Muscle of leg (tissue), 16 donors: ENCODE measurements at places on chromosomes 12 and 14. TPM values are rescaled to one million over a fixed set of nuclear protein-coding genes. Genes with fewer than 3 reads are reported as not detected.

- H3K27me3 ChIP-seq = no peaks in the 10 kb centered on the region
- H3K4me1 ChIP-seq = no peaks in the 10 kb centered on the region
- no peaks in the 10 kb centered on the region for H3K36me3 ChIP-seq
- H3K27ac ChIP-seq = no peak overlapping the region
Observed at GRCh38 chr12:128914908-128915563, 61.8 kb downstream of the GLT1D1 start.

- no peak overlapping the region for H3K27ac ChIP-seq
- no peaks in the 10 kb centered on the region for H3K4me1 ChIP-seq
- DNase-seq = no peak
- H3K4me3 ChIP-seq = no peak overlapping the region
Observed at GRCh38 chr12:50458606-50459005, 46.2 kb upstream of the DIP2B start.

- peaks cover 3% of the 10 kb centered on the region for H3K4me1 ChIP-seq
- no peaks in the 10 kb centered on the region for H3K36me3 ChIP-seq
- H3K27ac ChIP-seq = no peak overlapping the region
- H3K4me3 ChIP-seq = no peak overlapping the region
- H3K27me3 ChIP-seq = no peaks in the 10 kb centered on the region
Observed at GRCh38 chr12:92439420-92439805, 263.4 kb upstream of the PLEKHG7 start.

DNA sequence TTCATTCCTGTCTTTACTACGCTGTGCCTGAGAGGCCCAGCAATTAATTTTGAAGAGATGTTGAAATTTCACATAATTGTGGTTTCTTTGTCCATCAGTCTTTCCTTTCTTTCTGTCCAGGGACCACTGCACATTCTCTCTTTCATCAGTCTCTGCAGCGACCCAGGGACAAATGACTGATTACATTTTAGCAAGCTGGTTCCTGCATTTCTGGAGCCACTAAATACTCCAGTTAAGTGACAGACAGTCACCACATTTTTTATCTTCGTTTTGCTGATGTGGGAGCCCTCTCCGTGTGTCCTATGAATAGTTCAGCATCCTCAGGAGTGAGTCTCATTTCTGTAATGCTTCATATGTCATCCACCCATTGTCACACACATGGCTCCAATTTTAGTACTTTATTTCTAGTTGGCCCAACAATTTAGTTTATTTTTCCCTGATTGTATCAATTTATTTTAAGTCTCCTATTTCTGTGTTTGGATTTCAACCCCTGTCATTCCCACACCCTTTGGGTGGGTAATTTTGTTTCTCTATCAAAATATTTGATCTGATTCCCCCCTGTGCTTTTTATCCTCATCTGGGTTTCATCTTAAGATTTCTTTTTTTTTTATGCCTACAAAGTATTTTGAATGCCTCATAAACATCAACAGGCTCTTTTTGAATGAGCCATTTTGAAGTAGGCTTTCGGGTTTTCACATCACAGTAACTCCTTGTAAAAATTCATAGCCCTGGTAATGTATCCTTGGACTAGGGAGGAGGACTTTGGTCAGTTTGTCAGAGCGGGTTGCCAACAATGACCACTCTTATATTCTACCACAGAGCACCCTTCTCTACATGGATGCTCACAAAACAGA, 1196.5 kb downstream of the GALC start:
- H3K27me3 ChIP-seq = no peaks in the 10 kb centered on the region
- no peak overlapping the region for H3K27ac ChIP-seq
- no peaks in the 10 kb centered on the region for H3K4me1 ChIP-seq
- no peak overlapping the region for H3K4me3 ChIP-seq
- no peak for DNase-seq

GRCh38 chr14:74685056-74685455, 27.8 kb downstream of the AREL1 start:
- no peak for DNase-seq
- H3K4me3 ChIP-seq = no peak overlapping the region
- H3K4me1 ChIP-seq = no peaks in the 10 kb centered on the region
- peaks cover 42% of the 10 kb centered on the region for H3K36me3 ChIP-seq
- H3K27me3 ChIP-seq = no peaks in the 10 kb centered on the region

DNA sequence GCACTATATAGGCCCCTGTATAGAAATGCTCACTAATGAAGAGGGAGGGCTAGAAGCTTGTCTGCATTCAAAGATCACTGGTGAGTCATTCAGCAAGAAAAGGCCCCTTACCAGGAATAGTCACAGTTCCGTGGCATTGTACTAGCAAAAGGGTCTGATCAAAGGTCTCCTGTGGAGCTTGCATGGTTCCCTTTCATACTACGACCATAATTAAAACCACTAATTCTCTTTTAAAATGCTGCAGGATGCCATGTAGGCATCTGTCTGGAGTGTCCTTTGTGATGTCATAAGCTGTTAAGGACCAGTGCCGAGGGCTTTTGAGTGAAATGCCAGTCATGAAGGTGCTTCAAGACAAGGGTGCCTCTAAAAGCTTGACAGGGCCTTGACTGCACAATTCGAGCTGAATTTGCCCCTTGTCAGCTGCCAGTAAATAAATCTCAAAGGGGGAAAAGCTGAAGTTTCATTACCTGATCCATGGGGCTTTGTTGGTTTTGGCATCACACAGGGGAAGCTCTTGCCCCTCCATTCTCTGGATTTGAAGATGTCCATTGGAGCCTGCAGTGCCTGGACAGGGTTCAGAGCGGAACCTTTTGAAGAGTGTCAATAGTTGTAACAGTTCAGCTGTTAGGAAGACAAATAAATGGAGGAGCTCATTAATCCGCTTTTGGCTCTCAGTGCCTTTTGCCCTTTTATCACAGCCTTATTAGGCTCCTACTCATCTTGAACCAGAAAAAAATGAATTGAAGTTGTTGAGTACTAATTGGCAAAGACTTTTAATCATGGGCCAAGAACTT, 69.1 kb downstream of the TMEM260 start:
- H3K27me3 ChIP-seq = no peaks in the 10 kb centered on the region
- DNase-seq = no peak
- no peak overlapping the region for H3K27ac ChIP-seq

GRCh38 chr12:29427964-29428363, 47.0 kb upstream of the ERGIC2 start:
- peaks cover 4% of the 10 kb centered on the region for H3K4me1 ChIP-seq
- DNase-seq = no peak
- H3K36me3 ChIP-seq = no peaks in the 10 kb centered on the region
- no peak overlapping the region for H3K27ac ChIP-seq
- H3K27me3 ChIP-seq = no peaks in the 10 kb centered on the region

- no peaks in the 10 kb centered on the region for H3K27me3 ChIP-seq
- H3K4me1 ChIP-seq = no peaks in the 10 kb centered on the region
- no peaks in the 10 kb centered on the region for H3K36me3 ChIP-seq
- H3K4me3 ChIP-seq = no peak overlapping the region
- no peak for DNase-seq
Observed at GRCh38 chr12:24226745-24227350, 277.4 kb upstream of the SOX5 start.

- peak; percentile 84 for DNase-seq
- H3K4me1 ChIP-seq = peaks cover 55% of the 10 kb centered on the region
- no peaks in the 10 kb centered on the region for H3K36me3 ChIP-seq
- peak overlapping the region; percentile 29 for H3K27ac ChIP-seq
- no peaks in the 10 kb centered on the region for H3K27me3 ChIP-seq
Observed at GRCh38 chr14:76882651-76883050, 56.4 kb downstream of the LRRC74A start.

- no peaks in the 10 kb centered on the region for H3K27me3 ChIP-seq
- peaks cover 3% of the 10 kb centered on the region for H3K36me3 ChIP-seq
- H3K4me1 ChIP-seq = peaks cover 87% of the 10 kb centered on the region
- DNase-seq = no peak
- peak overlapping the region; percentile 98 for H3K27ac ChIP-seq
- H3K4me3 ChIP-seq = peak overlapping the region; percentile 76
Observed at GRCh38 chr14:73757876-73758391, 43.8 kb upstream of the PNMA1 start.

GRCh38 chr14:99382071-99382470, 98.6 kb downstream of the SETD3 start:
- H3K4me3 ChIP-seq = no peak overlapping the region
- H3K4me1 ChIP-seq = no peaks in the 10 kb centered on the region
- peaks cover 21% of the 10 kb centered on the region for H3K27me3 ChIP-seq
- no peak overlapping the region for H3K27ac ChIP-seq

- peak; percentile 34 for DNase-seq
- H3K4me1 ChIP-seq = peaks cover 35% of the 10 kb centered on the region
- peaks cover 39% of the 10 kb centered on the region for H3K36me3 ChIP-seq
- peak overlapping the region; percentile 92 for H3K4me3 ChIP-seq
- H3K27ac ChIP-seq = peak overlapping the region; percentile 95
Observed at GRCh38 chr14:60645126-60645741, 4.0 kb downstream of the SIX1 start.

- no peaks in the 10 kb centered on the region for H3K27me3 ChIP-seq
- no peaks in the 10 kb centered on the region for H3K4me1 ChIP-seq
- no peaks in the 10 kb centered on the region for H3K36me3 ChIP-seq
- no peak overlapping the region for H3K4me3 ChIP-seq
- no peak overlapping the region for H3K27ac ChIP-seq
Observed at GRCh38 chr12:22415342-22416309, 81.1 kb upstream of the ST8SIA1 start.

DNA sequence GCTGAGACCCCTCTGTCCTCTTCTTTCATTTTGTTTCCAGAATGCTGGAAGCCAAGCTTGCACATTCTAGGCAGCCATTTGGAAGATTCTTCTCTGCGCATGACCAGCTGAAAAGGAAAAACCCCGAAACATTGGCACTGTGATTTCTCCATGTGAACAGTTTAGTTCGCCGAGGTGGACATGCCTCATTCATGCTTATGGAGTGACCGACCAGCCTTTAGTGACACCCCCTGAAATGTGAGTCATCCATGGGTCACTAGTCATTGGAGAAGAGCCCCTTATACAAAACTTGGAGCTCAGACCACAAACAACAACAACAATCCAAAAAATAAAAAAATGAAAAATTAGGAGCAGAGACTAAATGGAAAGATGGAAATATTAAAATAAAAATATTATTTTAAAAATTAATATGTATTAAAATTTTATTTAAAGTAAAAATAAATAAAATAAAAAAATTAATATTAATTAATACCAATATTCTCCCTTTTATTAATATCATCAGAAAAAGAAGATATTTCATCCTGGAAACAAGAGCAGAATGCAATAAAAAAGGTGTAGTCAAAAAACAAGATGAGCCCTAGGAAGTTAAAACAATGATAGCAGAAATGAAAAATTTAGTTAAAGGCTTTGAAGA, 9.5 kb upstream of the KRT7 start:
- H3K36me3 ChIP-seq = no peaks in the 10 kb centered on the region
- no peaks in the 10 kb centered on the region for H3K4me1 ChIP-seq
- peaks cover 25% of the 10 kb centered on the region for H3K27me3 ChIP-seq
- no peak overlapping the region for H3K4me3 ChIP-seq

- H3K36me3 ChIP-seq = no peaks in the 10 kb centered on the region
- DNase-seq = peak; percentile 45
- no peak overlapping the region for H3K4me3 ChIP-seq
- peak overlapping the region; percentile 59 for H3K27ac ChIP-seq
- H3K4me1 ChIP-seq = peaks cover 14% of the 10 kb centered on the region
Observed at GRCh38 chr14:102775855-102776760, 1.1 kb upstream of the TRAF3 start.

- no peaks in the 10 kb centered on the region for H3K4me1 ChIP-seq
- no peak for DNase-seq
- H3K27me3 ChIP-seq = no peaks in the 10 kb centered on the region
- no peak overlapping the region for H3K4me3 ChIP-seq
Observed at GRCh38 chr14:21680072-21680471, 6.5 kb upstream of the OR4E1 start.

DNA sequence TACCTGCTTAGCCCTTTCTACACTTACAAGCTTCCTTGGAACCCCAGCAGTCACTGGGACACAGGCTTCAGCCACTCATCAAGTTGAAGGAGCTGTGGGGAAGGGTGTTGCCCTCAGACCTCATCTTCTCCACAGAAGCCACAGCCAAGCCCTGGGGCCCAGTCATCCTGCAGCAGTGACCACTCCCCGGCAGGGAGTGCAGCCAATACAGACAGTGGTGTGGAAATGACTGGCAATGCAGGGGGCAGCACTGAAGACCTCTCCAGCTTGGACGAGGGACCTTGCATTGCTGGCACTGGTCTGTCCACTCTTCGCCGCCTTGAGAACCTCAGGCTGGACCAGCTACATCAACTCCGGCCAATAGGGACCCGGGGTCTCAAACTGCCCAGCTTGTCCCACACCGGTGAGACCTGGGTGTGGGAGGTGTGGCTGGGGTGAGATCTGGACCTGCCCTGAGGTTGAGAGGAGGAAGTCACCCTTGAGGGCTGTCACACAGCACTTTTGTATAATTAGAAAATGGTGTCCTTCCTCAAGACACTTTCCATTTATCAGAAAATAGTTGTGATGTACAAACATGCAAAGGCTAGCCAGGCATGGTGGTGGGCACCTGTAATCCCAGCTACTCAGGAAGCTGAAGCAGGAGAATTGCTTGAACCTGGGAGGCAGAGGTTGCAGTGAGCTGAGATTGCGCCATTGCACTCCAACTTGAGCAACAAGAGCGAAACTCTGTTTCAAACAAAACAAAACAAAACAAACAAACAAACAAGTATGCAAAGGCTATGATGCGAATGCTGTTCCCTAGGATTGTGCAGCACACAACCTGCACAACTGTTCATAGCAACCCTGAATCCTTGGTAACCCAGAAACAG, 9.9 kb downstream of the GLI1 start:
- peaks cover 29% of the 10 kb centered on the region for H3K36me3 ChIP-seq
- no peak overlapping the region for H3K4me3 ChIP-seq
- H3K27ac ChIP-seq = no peak overlapping the region
- peaks cover 27% of the 10 kb centered on the region for H3K27me3 ChIP-seq
- no peaks in the 10 kb centered on the region for H3K4me1 ChIP-seq

DNA sequence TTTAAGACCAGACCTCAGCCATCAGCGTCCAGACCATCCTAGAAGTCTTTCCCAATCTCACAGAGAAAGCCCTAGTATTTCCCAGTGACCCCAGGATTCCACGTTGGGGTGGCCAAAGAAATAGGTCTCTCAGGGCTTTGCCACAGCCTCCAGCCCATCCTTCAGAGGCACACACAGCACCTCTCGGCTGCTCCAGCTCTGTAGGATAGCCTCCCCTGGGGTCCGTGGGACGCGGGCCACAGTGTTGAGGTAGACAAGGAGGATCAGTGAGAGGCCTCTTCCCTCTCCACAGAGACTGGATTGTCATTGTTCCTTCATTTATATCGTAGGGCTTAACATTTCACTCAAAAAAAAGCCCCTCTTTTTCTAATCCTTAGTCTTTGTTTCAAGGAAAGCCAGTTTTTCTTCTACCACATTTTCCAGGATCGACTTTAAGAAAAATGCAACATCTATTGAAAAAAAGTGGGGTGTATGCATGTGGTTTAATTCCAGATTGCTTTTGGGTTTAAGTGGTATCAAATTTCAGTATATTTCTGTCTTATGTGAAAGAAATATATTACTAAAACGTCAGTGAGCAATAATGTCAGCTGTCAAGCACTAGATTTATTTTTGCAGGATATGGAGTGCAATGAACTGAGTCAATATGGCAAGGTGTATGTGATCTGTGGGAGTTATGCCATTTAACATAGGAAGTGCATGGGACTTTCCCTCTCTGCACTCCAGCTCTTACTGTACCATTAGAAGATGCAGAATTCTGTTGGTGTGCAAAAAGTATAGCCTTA, 187.5 kb downstream of the MSRB3 start:
- no peaks in the 10 kb centered on the region for H3K27me3 ChIP-seq
- no peak overlapping the region for H3K4me3 ChIP-seq
- H3K27ac ChIP-seq = no peak overlapping the region
- no peaks in the 10 kb centered on the region for H3K4me1 ChIP-seq

The TEX22 gene
- total RNA-seq = 0.49 TPM

The CACNB3 gene
- total RNA-seq = 10.6 TPM

The TSPAN19 gene
- total RNA-seq = 0.04 TPM

The LRRC43 gene
- total RNA-seq = 0.18 TPM

The RNU4-1 gene
- 636 TPM for total RNA-seq

The C12orf60 gene
- total RNA-seq = 1.4 TPM

The GALNT16 gene
- total RNA-seq = 10.7 TPM

The SERPINA10 gene
- not detected for total RNA-seq

The MAX gene
- total RNA-seq = 26.2 TPM
